CD4-positive, alpha-beta T cell treated with Interleukin-17A for 1 hour (primary cell): ENCODE measurements at places on chromosomes 5 and 9.

DNA sequence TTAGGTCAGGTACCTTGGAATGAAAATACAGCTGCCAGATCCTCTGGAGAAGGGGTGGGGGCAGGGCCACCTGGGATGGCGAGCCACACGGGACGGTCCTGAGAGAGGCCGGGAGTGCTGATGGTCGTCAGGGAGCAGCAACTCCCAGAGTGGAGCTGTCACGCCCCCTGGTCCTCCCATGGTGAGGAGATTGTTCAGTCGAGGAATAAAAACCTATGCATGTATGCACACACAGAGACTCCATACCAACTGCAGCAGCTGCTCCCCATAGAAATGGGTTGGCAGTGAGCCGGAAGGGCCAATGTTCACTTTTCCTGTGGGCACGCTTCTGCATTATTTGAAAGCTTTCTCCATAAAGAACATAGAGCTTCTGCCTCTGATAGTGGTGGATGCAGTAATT is 45.2 kb upstream of the SEMA4D start:
- DNase-seq: no peak

- no peak for DNase-seq
These were observed 290.6 kb upstream of the IRX4 start for GRCh38 chr5:2173151-2173834.

DNA sequence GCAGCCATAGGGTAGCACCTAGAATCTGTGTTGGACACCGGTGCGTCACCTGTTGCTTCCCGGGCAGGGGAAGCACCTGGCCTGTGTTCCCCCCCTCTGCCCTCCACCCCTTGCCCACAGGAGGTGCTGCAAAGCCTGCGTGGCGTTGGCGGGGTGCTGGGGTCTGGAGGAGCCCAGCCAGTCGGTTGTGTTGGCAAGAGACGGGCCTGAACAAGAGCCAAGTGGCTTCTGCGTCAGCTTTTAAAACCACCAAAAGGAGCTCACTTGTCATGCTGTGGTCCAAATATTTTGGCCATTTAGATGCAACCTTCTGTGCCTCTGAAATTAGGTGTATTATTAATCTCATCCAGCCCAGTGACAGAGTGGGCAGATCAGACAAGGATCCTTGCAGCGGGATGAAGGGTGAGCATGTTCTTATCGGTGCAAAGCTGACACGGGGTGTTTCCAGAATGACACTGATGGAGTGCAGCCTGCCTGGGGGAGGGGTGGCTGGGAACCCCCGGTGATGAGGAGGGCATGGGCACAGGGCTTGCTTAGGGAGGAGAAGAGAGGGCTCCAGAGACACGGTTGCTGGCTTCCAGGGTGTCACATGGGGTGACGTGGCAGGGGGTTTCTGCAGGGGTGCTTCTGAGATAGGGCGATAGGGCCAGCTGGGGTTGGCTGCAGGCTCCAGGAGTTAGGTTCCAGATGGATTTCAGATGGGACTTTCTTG is 9.7 kb upstream of the RXRA start:
- DNase-seq: no peak

DNA sequence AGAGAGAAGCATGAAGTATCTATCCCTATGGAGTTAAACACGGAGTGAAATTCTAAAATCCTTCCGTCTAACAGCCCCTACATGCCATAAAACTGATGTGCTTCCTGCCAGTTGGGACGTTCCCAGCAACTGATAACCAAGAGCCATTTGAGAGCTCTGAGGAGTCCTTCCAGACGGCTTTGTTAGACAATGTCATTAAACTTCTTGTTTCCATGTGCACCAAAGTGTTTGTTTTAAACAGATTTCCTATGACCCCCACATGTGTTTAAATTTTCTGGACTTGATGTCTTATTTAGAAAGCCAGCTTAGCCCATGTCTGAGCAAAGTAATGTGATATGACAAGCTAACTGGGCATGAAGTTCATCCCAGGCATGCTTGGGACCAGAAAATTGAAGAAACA is 57.2 kb upstream of the LPAR1 start:
- DNase-seq: no peak

DNA sequence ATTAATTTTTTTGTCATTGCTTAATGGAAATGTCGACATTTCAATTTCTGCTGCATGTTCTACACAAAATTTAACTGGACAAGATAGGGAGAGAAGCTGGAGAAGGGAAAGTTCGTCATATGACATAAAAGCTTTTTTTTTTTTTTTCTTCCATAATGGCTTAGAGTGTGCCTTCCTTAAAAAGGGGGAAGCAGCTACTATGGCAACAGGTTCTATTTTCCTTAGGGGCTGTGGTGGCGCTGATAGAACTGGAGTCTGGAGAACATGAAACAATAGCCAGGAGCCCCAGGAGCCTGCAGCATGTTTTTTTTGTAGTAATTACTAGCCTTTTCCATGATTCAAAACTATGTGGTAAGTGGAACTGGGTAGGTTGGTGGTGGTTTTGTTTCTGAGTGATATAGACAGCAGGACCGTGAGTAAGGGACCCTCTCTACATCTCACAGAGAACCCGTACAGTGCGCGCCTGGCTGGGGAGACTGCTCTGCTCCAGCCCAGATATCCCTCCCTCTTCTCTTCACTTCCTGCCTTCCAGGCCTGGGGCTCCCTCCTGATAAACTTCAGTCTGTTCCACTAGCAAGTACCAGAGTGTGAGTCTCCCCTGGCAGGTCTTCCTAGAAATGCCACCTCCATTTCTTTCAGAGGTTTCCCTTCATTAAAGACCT is 301.6 kb downstream of the NR3C1 start:
- no peak for DNase-seq

GRCh38 chr9:68981789-68982188 is 32.1 kb downstream of the PRKACG start:
- no peak for DNase-seq

DNA sequence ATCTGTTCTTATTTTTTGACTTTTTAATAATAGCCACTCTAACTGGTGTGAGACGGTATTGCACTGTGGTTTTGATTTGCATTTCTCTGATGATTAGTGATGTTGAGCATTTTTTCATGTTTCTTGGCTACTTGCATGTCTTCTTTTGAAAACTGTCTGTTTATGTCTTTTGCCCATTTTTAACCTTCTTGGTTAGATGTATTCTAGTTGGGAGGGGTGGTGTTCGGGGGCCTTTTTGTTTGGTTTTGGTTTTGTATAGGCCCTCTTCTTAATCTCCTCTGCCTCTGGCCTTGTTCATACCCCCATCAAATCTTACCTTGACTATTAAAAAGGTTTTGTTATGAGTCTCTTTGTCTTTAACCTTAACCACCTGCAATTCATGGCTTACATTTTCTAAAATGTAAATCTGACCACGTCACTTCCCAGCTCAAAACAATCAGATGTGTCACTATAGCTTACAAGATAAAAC is 107.8 kb upstream of the NR4A3 start:
- DNase-seq: no peak

GRCh38 chr9:3699883-3700282 is 174.1 kb upstream of the RFX3 start:
- no peak for DNase-seq

DNA sequence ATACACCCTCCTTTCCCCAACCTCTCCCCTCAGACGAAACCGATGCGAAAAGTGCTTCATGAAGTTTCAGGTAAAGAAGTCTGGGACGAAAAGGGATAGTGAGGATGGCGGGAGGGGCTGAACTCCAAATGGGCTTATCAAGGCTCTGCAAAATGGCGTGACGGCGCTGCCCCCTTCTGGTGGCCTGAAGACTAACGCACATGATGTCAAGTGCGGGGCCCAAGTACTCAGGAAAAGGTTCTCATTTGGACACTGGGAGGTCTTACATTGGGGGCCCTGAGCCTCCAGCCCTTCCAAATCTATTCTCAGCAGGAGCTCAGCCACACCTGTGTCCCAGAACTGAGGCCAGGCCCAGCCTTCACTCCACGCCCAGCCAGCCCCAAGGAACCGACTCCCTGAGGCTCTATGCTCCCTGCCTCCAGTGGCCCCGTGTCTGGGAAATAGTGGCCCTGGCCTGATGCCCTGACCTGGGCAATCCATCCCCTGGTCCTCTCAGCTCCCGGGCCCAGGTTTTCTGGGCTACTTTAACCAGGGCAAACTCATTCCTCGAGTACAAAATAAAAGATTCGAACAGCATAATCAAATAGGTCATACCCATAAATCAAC is 119.9 kb downstream of the KCNIP1 start:
- DNase-seq: no peak

- DNase-seq: peak; percentile 65
These were observed 89.9 kb upstream of the GNAQ start for GRCh38 chr9:78121488-78121887.

DNA sequence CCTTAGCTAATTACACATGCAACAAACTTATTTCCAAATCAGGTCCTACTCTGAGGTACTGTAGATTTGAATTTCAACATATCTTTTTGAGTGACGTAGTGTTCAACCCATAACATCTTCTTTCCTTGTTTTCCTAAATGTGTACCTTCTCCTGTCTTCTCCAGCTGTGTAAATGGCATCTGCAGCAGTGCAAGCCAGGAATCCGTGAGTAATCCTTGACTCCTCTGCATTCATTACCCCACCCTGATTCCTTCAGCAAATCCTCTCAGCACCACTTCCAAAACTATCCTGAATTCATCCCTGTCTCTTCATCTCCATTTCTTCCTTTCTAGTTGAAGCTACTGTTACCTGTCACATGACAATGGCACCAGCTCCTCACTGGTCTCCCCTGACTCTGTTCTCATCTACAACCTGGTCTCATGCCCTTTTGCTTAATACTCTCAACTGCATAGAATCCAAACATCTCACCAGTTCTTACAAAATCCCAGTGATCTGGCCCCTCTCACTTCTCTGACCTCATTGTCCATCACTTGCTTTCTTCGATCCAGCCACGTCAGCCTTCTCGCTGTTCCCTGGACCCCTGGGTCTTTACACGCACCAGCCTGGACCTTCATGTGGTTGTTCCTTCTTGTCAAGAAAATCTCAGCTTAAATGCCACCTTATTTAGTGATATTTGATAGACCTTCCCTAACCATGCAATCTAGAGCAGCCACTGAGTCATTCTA is 14.6 kb upstream of the TRAF1 start:
- no peak for DNase-seq

DNA sequence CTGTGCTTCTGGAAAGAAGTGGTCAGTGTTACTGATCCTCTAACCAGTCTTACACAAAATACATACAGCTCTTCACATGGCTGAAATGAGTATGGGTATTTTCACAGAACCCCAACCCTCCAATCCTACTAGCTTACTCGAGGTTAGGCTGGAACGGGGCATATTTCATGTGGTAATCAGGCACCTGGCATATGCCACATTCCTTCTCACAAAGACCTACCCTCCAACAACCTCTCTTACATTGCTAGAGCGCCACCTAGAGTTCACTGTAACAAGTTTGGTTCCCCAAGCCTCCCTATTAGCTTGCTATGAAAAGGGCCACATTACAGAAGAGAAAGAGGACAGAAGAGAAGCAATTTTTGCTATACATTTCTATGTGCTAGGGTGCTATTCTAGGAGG is 597.3 kb downstream of the PRELID2 start:
- no peak for DNase-seq

DNA sequence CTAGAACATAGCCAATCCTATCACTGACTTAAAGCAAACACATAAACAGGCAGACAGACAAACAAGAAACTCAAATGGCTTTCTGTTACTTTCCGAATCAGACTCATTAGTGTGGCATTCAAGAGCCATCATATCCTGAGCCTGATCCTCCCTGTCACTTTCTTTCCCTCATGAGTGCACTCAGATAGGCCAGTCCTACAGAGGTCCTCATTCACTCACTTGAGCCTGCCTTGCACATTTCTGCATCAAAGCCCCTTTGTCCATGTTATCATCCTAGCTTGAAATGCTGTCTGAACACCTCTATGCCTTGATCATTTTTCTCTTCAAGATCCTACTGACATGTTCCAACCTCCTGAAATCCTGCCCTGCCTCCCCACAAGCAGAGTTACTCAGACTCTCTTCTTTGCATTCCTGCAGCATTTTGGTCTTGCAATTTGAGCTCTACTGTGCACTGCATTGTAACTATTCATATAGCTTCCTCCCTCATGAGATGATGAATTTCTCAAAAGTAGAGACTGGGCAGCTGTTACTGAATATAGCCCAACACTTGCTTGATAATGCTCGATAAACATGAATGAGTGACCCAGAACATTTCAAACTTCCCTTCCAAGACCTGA is 126.9 kb downstream of the PALM2AKAP2 start:
- DNase-seq: no peak

- no peak for DNase-seq
These were observed 102.6 kb downstream of the PDE4D start for GRCh38 chr5:59790776-59791475.

- DNase-seq: no peak
These were observed 4.2 kb upstream of the NKX2-5 start for GRCh38 chr5:173239233-173239593.

DNA sequence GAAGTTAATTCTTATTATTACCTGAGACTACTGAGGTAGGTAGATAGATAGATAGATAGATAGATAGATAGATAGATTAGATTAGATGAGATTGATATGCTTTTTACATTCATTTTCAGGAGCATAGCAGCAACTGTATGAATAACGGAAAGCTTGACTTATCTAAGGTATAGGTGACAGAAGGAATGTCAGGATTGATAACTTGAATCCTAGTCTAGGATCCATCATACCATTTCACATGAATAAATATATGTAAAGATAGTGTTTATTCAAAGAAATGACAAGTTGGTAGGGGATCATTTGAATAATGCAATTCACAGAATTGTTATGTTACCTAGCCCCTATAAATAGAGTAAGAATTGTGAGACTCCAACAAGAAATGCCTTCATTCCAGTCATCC is 1008.2 kb downstream of the CDH12 start:
- no peak for DNase-seq
